ENCODE measurements at places on chromosomes 4 and X.

- DNase-seq: no peak
These were observed 23.4 kb upstream of the HTRA3 start for GRCh38 chr4:8245884-8246833.

DNA sequence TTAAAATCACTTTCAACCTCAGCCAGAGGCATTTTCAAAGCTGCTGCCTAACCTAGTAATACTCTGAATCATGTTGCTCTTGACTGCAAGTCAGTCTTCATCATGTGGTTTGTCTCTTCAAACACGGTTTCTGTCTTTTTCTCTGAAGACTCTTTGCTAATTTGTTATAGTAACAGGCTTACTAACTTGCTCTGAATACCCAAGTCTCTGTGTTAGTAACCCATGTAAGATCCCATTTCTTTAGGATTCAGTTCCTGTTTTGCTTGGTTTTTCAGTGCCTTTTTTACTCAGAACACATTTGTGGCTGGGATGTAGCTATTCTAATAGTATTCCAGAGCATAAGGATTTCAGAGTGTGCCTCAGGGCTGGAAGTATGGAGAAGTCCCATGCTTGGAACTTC is 1450.6 kb upstream of the IGFBP7 start:
- DNase-seq: no peak

DNA sequence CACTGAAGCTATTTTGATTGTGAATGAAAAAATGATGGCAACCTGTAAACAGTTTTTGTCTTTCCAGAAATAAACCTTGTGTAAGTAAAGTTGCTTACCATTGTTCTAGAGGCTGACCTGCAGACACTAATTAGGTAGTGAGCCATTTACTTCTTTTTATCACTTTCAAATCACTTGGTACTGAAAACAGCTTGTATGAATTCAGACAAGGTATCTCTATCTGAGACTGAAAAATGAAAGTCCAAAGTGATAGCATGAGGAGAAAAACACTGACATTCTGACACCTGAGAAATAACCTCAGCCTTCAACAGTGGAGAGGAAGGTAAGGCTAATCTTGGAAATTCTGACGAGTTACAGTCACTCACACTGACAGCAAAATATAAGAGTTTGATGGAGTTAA is 238.8 kb downstream of the GPC3 start:
- DNase-seq: no peak

- no peak for DNase-seq
These were observed 21.3 kb downstream of the THAP9 start for GRCh38 chr4:82921795-82922194.

DNA sequence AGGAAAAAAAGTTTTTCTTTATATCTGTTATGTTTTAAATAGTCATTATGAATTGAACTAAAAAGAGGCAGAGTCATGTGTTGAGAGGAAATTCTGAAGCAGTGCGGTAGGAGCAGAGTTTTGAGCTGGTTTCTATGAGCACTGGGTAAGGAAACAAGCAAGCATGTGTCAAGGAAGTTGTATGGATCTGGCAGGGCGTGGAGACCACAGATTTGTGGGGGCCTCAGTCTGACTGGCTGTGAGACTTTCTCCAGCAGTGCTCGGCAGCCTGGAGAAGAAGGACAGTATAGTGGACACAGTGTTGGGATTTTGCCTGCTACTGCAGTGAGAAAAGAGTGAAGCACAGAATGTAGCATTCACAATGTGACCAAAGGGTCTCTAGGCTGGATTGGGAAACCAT is 399.1 kb downstream of the INPP4B start:
- DNase-seq: no peak

DNA sequence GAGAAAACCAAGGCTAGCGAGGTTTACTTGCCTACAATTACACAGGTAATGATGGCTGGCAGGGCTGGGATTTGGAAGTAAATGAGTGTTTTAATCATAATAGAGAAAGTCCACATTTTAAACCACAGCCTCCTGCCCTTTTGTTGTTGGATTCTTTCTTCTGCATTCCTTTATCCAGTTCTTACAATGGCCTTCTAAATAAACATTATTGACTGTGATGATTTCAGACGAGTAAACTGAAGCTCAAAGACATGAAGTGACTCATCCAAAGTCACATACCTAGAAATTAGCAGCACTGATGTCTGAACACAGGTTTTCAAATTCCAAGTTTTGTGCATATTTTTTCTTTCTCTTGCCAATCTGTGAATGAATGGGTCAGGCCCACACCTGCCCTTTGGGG is 51.2 kb upstream of the C1QTNF7 start:
- no peak for DNase-seq

DNA sequence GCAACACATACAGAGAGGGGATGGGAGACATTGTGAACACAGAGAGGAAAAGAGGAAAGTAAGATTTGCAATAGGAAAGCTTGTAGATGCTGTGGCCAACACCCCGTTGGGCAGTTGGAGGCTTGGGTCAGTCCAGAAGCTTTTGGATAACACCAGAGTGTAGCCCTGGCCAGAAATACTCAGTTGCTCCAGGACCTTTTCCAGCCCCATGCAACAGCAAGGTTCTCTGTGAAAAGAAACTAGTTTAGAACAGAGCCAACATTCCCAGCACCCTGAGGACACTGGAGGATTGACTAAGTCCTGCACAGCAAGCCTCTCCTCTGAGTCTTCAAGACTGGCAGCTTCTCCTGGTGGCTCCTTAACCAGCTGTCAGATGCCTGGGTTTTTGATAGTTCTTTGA is 27.9 kb upstream of the NAF1 start:
- DNase-seq: no peak

- DNase-seq: no peak
These were observed 158.3 kb downstream of the PALLD start for GRCh38 chr4:168655182-168655581.

DNA sequence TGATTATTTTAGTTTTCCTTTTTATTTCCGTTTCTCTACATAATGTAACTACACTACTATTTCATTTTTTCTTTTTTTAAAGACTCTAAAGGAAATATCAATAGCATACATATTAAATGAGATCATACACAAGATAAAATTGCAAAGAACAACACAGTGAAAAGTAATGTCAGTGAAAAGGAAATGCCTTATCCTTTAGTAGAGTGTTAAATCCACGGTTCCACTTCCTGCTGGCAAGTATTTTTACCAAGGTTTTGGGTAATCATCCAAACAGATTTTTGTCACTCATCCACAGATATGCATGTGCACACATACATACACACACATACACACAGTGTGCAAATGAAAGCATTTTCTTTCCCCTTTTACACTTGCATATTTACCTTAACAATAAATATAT is 548.9 kb downstream of the PPP4R3C start:
- DNase-seq: no peak

Data from RKO (cell line).